ENCODE measurements at places on chromosomes 4 and X.

GRCh38 chr4:166839615-166840251, 394.6 kb downstream of the SPOCK3 start:
- peaks cover 24% of the 10 kb centered on the region for H3K36me3 ChIP-seq
- no peaks in the 10 kb centered on the region for H3K27me3 ChIP-seq
- no peak overlapping the region for H3K27ac ChIP-seq
- H3K4me1 ChIP-seq = no peaks in the 10 kb centered on the region

DNA sequence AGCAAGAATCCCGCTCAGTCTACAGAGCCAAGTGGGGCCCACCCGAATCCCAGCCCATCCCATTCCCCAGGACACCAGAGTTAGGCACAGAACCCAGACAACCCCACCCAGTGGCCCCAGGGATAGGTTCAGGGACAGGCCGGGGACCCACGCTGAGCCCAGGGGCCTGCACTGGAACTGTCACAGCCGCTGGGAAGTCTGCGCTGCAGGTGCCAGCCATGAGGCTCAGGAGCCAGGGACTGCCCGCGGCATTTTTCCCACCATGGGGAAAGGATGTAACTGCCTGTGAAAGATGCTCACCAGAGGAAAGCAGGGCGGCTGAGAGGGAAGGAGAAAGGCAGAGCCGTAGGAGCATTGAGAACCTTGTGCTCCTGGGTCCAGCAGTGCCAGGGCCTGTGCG, 12.0 kb downstream of the EVC2 start:
- DNase-seq = no peak
- no peaks in the 10 kb centered on the region for H3K4me1 ChIP-seq
- H3K27ac ChIP-seq = no peak overlapping the region
- H3K36me3 ChIP-seq = peaks cover 5% of the 10 kb centered on the region
- H3K27me3 ChIP-seq = no peaks in the 10 kb centered on the region

DNA sequence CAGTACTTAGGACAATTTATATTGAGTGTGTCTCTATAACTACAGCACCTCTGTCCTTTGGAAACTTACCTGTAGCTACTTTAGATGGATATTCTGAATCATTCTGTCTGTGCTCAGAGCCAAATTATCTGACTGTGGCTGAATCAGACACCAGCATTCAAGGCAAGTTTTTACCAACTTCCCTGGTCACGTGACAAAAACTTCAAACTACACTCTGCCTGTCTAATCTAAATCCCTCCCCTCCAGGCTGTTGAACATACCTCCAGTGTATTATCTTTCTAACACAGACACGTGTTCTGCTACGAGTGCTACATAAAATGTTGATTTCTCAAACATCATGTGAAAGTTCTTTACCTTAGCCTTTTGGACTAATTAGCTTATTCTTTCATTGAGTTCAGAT, 641.2 kb upstream of the CPEB2 start:
- H3K4me1 ChIP-seq = peaks cover 31% of the 10 kb centered on the region
- no peak overlapping the region for H3K4me3 ChIP-seq
- no peak overlapping the region for H3K27ac ChIP-seq
- H3K27me3 ChIP-seq = no peaks in the 10 kb centered on the region
- no peaks in the 10 kb centered on the region for H3K36me3 ChIP-seq

DNA sequence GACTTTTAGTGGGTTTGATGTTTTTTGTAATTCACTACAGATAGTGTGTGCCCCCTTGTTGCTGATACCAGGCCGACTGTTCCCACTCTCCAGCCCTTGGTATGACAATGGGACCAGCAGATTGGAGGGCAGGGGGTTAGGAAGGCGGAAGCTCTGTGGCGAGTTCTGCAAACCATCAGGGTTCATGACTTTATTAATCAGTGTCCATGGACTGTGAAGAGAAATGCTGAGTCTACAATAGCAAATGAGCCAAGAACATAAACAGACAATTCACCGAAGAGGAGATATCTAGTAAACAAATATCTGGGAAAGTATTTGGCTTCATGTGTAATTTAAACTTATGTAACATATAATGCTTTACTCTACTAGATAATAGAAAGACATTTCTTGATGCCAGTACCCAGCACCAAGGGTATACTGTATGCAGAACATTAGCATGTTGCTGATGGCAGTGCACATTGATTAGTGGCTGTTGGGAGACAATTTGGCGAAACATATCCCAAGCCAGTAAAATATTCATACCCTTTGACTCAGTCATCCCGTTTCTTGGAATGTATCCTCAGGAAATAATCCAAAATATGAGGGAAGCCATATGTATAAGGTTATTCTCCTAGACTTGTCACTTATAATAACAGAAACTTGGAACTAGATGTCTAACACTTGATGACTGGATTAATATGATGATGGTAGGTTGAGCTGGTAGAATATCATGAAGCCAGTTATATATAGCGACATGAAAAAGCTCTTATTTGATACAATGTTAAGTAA, 169.4 kb downstream of the PTTG2 start:
- no peak overlapping the region for H3K27ac ChIP-seq
- peaks cover 44% of the 10 kb centered on the region for H3K36me3 ChIP-seq
- H3K4me3 ChIP-seq = no peak overlapping the region

- no peaks in the 10 kb centered on the region for H3K36me3 ChIP-seq
- H3K4me3 ChIP-seq = no peak overlapping the region
- H3K27me3 ChIP-seq = no peaks in the 10 kb centered on the region
- DNase-seq = no peak
- peaks cover 3% of the 10 kb centered on the region for H3K4me1 ChIP-seq
- no peak overlapping the region for H3K27ac ChIP-seq
Measured at GRCh38 chrX:70088751-70089150, 26.5 kb downstream of the OTUD6A start.

- H3K4me1 ChIP-seq = peaks cover 40% of the 10 kb centered on the region
- no peak for DNase-seq
- H3K27ac ChIP-seq = peak overlapping the region; percentile 20
- H3K36me3 ChIP-seq = no peaks in the 10 kb centered on the region
- no peaks in the 10 kb centered on the region for H3K27me3 ChIP-seq
- H3K4me3 ChIP-seq = no peak overlapping the region
Measured at GRCh38 chrX:97397371-97397770, 513.7 kb downstream of the RPA4 start.

GRCh38 chrX:139559383-139560042, 29.0 kb downstream of the F9 start:
- peaks cover 4% of the 10 kb centered on the region for H3K4me1 ChIP-seq
- H3K27me3 ChIP-seq = no peaks in the 10 kb centered on the region
- H3K4me3 ChIP-seq = no peak overlapping the region
- no peaks in the 10 kb centered on the region for H3K36me3 ChIP-seq

GRCh38 chrX:133412246-133412645, 3.0 kb downstream of the GPC4 start:
- no peaks in the 10 kb centered on the region for H3K27me3 ChIP-seq
- peak overlapping the region; percentile 89 for H3K4me3 ChIP-seq
- peaks cover 23% of the 10 kb centered on the region for H3K36me3 ChIP-seq
- no peak for DNase-seq
- no peak overlapping the region for H3K27ac ChIP-seq

Data from WTC11 (cell line).